ENCODE measurements at places on chromosomes 5 and 9.

GRCh38 chr9:99054581-99054980 lies 50.3 kb upstream of the TGFBR1 start:
- DNase-seq, result no peak

- no peak for DNase-seq
Observed at GRCh38 chr9:27653246-27653645, 80.0 kb upstream of the C9orf72 start.

GRCh38 chr5:115179394-115180164 lies 9.9 kb upstream of the TRIM36 start:
- no peak for DNase-seq

DNA sequence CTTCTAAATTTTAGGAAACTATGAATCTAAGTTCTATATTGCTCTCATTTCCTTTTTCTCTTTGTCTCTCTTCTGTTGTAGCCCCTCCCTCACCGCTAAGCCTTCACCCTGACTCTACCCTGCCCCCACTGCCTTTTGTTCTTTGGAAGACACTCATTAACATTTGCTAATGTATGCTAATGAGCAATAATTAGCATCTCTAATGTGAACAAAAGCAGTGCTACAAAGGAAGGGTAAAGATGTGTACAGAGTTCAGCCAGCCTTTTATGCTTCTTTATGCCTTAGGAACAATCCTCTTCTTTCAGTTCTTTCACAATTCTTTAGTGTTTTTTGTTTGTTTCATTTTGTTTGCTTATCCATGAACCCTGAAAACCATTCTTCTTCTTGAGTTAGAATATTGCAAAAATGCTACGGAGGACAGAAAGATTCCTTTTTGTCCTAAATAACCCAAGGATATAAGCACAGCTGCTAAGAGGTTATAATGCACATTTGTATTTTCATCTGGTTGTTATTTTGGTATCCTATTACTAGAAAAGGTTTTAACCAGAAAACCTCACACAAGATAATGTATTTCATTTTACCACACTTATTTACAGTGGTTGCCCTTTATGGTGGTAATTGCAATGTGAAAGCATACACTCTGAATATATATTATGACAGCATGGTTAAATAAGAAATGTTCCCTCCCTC lies 159.3 kb downstream of the TMC1 start:
- DNase-seq, result no peak

DNA sequence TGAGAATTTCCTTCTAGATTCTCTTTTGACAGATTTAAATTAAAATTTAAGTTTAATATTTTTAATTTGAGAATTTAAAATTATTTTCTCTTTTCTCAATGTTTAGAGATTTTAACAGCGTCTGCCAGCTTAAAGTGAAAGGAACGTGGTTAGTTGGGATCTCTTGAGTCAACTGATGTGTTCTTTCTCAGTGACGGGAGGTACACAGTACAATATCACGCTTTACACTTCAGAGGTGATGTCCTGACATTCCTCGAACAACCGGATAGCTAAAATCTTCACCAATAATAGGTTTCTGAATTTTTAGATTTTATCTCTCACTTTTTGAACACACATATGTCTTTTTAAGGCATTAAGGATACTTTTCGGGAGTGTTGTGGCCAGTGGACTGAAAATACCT lies 81.1 kb downstream of the FAM174A start:
- DNase-seq, result no peak

- no peak for DNase-seq
Observed at GRCh38 chr5:174229514-174230370, 184.2 kb downstream of the NSG2 start.

GRCh38 chr5:115243412-115243811 lies 19.3 kb downstream of the PGGT1B start:
- no peak for DNase-seq

DNA sequence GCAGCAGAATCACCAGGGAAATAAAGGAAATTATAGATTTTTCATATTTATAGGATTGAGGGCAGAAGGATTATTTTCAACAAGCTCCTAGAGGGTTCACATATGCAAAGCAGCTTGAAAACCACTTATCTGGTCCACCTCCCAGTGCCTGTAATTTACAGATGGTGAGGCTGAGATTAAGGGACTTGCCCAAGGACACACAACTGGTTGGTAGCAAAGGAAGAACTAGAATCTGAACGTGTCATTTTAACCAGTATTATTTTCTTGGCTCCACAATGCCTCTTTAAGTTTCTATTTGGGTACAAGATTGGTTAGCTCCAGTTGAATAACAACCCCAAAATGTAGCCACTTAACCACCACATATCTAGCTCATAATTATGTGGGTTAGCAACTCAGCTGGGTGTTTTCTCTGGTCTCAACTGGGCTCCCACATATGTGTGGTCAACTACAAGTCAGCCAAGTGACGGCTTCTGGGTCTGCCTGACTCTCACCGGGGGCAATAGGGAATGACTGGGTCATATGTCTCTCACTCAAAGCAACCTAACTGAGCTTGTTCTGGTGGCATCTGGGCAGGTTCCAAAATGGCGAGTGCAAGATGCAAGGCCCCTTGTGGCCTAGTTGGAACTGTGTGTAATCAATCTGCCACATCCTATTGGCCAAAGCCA lies 127.7 kb downstream of the ZDHHC21 start:
- DNase-seq, result no peak

- no peak for DNase-seq
Observed at GRCh38 chr5:178651046-178651810, 24.4 kb upstream of the CLK4 start.

GRCh38 chr5:76691467-76692273 lies 24.3 kb upstream of the F2R start:
- no peak for DNase-seq

DNA sequence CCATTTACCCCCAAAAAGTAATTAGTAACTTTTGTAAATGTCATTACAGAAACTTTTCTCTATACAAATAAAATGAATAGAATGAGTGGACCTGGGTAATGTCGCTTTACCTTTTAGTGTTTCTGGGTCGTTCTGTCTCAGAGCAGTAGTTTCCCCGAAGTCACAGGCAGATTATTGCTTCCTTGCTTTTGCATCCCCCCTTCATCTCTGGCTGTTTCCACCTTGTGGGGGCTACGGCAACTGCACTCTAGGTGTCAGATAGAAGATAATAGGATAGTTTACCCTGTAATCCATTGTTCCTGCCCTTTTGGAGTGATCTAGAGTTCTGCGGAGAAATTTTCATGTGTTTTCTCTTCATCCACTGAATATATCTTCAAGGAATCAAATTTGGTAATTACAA lies 68.7 kb downstream of the PRR16 start:
- no peak for DNase-seq

DNA sequence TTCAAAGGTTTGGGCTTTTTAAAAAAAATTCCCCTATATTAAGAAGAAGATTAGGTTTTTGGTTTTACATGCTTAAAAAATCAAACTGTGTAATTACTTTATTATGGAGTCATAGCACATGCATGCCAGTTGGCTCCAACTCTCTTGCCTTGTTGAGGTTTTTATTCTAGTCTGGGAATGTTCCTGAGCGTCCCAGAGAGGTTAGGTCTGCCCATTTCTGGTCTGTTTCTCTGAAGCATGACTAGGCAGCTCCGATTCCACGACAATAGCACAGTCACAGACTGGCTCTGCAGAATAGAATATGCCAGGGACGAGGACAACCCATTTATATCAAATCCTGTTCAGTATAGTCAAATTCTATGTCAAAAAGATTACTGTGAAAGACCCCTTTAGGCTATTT lies 217.0 kb downstream of the PCSK5 start:
- no peak for DNase-seq

- no peak for DNase-seq
Observed at GRCh38 chr9:94586316-94586715, 7.3 kb downstream of the FBP2 start.

DNA sequence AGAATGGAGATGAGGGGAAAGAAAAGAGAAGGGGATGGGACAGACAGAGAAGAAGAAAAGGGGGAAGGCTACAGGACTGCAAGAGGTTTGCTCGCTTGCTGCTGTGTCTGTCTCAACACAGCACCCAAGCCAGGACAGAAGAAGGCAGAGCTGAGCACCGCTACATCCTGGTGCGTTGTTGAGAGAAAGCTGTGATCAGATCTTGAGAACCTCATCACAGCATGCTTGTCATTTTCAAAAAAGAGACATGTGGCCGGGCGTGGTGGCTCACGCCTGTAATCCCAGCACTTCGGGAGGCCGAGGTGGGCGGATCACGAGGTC lies 110.9 kb downstream of the NXNL2 start:
- DNase-seq, result no peak

DNA sequence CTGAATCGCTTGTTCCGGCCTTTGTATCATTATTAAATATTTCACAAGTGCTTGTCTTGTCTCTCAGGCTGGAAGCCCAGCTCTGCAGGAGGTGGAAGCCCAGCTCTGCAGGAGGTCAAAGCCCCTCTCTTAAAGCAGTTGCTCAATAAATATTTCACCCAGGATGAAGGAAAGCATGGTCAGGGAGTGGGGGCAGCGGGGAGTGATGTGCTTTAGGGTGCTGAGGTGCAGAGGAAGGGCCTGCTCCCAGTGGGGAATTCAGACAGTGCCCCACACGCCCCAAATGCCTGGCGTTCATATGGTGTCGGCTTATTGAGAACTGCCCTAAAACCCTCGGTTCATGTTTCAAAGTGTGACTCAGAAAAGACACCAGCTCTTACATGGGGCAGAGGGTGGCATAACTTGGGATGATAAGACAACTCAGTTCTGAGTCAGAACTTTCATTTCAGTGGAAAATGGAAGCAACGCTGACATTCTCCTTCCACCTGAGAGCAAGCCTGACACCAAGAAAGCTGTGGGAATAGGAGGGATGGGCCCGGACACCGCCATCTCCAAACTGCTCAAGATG lies 114.3 kb upstream of the DAP start:
- DNase-seq, result no peak

DNA sequence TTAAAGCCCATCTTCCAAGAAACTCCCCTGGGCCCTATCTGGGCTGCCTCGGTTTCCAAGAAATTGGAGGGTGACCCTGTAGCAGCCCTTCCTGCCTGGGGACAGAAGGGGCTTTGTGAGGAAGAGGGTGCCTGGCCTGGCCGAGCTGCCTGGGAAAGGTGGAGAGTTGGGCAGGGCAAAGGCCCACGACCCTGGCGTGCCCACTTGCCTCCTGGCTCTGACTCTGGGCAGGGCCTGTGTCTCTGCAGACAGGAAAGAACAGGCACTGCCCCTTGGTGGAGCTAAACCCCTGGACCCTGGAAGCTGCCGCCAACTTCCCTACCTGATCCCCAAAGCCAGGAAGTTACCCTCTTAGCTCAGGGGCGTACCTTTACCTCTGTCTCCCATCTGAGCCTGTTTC lies 149.3 kb downstream of the RGS3 start:
- DNase-seq, result no peak

DNA sequence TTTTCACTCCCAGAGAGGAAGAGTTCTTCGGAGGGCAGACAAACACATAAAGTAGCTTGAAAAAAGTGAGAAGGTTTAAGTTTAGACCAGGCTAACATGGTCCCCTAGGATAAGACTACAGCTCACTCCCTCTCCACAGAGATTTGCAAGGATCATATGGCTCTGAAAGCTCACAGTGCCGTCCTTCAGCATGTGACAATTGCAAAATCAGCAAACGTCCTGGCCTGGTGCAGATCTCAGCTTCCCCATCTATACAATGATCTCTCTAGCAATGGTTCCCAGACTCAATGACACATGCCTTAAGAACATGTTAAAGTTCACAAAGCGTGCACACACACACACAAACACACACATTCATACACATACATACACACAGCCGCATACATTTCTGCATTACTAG lies 327.6 kb downstream of the ACTL7B start:
- no peak for DNase-seq

GRCh38 chr9:36566813-36567221 lies 5.9 kb upstream of the MELK start:
- DNase-seq, result no peak

- DNase-seq, result no peak
Observed at GRCh38 chr9:132679946-132680625, 9.8 kb downstream of the GTF3C4 start.

DNA sequence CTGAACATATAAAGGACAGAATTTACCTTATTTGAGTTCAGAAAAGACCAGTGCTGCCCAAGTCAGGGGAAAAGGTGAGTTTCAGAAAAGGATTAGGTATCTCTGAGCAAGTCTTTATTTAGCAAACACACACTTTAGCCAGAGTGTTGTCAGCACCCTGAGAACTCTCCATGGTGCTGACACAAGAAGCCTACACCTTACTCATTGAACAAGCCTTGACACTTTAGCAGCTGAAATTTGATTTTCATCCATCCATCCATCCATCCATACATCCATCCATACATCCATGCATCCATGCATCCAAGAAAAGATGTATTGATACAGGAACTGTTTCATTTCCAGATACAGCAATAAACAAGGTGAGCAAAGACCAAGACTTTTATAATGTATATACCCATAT lies 311.2 kb downstream of the TRIM32 start:
- DNase-seq, result no peak

DNA sequence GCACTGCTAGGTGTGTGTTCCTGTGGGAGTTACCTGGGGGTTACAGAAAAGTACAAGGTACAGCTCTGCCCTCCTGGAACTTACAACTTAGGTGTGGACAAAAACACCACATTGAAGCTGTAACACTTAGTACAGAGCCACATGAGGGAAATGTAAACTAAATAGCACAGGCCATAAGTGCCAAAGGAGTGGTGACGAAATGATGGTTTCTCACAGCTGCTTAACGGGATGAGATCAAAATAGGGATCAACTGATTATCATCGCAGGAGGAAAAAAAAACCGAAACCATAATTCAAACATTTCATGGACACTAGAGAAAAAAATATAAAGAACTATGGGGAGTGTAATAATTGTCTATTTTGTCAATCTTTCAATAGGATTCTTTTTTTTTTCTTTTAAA lies 5.9 kb downstream of the LIX1 start:
- no peak for DNase-seq

GRCh38 chr9:109883623-109884022 lies 103.6 kb downstream of the PALM2AKAP2 start:
- no peak for DNase-seq

DNA sequence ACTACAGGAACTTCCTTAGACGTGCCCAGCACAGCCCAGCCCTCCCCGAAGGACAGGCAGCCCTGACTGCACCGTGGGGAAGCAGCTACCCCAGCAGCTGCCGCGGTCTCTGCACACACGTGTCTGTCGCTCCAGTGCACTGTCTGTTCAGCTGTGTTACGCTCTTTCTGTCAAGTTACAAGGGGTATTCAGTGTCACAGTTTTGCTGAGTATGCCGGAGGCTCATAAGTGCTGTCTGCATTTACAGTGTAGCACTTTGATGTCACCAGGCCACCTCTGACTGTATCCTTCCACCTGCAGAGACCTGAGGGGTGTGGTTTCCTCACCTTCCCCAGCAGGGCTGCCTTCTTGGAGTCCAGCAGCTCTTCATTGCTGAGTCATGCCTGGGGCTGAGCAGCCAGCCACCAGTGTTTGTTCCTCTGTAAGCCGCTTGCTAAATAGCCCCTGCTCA lies 126.8 kb downstream of the EHMT1 start:
- DNase-seq, result no peak

GRCh38 chr5:32520972-32521371 lies 64.4 kb upstream of the SUB1 start:
- DNase-seq, result no peak

GRCh38 chr9:133331221-133331620 lies 4.8 kb downstream of the SURF6 start:
- no peak for DNase-seq

GRCh38 chr5:149963729-149964128 lies 3.2 kb downstream of the SLC26A2 start:
- no peak for DNase-seq

Measured in activated CD8-positive, alpha-beta memory T cell treated with anti-CD3 and anti-CD28 coated beads for 1 hour (primary cell).